WTC11 (cell line): ENCODE measurements at places on chromosomes 4 and X. TPM values are rescaled to one million over a fixed set of nuclear protein-coding genes. Genes with fewer than 3 reads are reported as not detected.

DNA sequence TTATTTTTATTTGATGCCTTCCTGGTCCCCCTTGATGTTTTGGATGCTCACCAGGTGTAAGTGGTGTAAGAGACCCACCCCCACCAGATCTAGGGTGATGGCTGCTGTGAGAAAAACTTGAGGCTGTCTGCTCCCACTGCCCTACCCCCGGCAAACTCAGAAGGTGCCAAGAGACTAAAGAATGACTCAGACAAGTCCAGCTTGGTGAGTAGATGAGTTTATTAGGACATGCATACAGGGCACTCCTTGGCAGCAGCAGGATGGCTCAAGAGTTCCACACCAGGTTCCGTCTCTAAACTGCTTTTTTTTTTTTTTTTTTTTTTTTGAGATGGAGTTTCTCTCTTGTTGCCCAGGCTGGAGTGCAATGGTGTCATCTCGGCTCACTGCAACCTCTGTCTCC is 84.0 kb upstream of the HPF1 start:
- no peak for DNase-seq

- no peak for DNase-seq
Measured at GRCh38 chrX:38672646-38673045, 111.3 kb downstream of the TSPAN7 start.

- DNase-seq = no peak
Measured at GRCh38 chr4:102324730-102325129, 20.6 kb downstream of the SLC39A8 start.

DNA sequence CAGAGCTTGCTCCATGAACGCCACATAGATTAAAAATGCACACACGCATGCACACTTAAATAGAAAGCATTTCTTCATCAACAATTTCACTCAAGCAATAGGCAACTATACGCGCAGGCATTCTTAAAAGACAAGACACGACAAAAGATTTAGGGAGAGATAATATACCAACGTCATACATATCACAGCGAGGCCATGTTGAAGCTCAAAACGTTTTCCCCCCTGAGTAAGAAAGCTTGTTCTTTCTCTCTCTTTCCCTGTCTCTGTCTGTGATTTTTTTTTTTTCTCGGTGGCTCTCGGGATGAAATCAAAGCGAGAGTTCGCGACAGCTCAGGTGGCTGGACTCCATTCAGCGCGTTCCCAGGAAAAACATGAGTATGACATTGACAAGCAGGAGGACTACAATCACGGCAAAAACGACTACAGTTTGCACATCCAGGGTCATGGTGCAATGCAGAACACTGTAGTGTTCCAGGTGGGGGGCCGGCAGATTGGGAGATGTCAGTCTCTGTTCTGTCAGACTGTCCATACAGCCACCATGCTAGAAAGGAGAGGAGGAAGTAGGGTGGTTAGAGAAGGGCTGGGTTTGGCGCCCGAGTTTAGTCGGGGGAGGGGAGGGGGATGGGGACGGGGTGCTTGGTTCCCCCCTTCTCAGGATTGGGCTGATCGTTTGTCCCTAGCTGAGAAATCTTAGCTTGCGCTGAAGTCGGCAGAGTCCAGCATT is 30.7 kb downstream of the ARHGEF9 start:
- DNase-seq = no peak

DNA sequence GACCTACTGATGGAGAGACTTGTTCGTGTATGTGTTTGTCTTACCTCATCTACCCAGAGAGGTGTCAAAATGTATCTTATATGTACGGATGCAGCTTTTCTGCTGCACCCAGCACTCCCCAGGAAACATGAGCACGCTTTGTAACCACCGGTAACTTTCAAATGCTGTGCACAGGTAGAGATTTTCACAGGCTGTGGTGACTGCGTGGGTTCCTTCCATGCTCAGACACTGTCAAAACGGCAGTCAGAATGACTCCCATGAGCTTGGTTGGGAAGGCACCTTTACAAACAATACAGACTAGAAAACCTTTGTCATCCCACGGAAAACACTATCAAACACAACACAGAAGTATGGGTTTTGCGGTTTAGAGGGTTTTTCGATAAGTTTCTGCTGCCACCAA is 28.2 kb downstream of the F11 start:
- DNase-seq = no peak

DNA sequence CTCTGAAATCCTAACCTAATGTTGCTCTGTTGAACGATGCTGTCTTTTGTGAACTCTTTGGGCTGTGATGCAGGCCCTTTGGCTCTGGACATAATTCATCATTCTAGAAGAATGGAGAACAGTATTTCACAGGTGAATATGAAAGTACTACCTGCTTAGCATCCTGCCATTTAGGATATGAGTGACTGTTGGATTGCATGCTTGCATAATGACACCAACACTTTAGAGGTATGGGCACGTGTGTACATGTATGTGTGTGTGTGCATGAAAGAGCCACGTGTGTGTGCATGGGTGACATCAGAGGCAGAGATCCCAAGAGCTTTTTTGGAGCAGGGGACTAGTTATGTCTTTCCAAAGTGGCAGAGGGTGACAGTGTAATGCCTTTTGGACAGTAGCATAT is 70.2 kb upstream of the ZNF518B start:
- DNase-seq = no peak

GRCh38 chr4:6104541-6105130 is 86.4 kb upstream of the C4orf50 start:
- DNase-seq = no peak

DNA sequence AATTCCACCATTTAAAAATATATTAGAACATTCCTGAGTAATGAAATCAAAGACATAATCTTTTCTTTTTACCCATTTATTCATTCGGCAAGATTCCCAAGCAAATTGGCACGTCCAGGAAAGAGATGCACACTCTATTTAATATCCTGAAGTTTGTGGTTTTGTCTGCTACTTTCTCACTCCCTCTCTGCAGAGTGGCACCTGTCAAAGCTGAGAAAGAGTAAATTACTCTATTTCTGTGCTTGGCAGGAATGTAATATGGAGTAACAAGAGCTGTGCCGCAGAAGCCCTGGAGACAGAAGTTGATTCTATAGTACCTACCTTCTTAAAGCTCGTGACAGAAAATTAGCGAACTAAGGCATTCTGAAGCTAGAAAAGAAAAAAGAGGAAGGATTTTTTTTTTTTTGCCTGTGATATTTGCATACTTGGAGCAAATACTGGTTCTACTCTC is 5.5 kb downstream of the GSTCD start:
- no peak for DNase-seq

DNA sequence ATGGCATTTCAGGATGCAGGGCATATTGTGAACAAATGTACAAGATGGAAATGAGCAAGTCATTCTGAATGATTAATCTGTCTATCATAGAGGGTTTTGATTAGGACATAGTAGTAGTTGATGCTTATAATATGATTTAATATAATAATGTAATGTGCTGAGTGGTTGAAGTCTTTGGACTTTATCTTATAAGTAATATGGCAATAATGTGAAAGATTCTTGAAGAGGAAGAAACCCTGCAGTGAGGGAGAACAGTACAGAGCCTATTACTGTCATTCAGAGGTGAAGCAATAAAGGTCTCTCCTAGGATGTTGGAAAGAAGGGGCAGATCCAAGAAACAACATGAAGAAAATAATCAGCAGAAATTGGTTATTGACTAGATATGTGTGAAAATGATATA is 16.6 kb downstream of the NFKB1 start:
- DNase-seq = no peak

- DNase-seq = no peak
Measured at GRCh38 chrX:18158963-18159362, 61.7 kb downstream of the BEND2 start.

GRCh38 chr4:140704964-140705363 is 51.2 kb downstream of the TBC1D9 start:
- DNase-seq = no peak

DNA sequence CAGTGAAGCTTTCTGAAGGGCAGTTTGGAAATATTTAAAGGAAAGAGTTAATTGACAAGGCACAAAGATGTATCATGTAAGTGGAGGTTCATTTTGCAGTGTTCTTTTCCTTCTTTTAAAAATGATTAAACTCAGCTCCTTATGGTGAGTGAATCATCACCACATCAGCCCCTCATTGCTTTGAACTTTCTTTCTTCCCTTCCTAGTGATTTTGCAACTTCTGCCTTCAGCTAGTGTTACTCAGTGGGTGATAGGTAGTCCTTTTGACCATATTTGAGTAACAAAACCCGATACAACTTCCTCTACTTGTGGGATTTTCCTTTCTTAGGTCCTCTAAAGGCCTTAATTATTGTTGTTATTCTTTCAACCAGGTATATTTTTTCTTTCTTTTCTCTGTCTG is 8.2 kb downstream of the ZCCHC4 start:
- no peak for DNase-seq

DNA sequence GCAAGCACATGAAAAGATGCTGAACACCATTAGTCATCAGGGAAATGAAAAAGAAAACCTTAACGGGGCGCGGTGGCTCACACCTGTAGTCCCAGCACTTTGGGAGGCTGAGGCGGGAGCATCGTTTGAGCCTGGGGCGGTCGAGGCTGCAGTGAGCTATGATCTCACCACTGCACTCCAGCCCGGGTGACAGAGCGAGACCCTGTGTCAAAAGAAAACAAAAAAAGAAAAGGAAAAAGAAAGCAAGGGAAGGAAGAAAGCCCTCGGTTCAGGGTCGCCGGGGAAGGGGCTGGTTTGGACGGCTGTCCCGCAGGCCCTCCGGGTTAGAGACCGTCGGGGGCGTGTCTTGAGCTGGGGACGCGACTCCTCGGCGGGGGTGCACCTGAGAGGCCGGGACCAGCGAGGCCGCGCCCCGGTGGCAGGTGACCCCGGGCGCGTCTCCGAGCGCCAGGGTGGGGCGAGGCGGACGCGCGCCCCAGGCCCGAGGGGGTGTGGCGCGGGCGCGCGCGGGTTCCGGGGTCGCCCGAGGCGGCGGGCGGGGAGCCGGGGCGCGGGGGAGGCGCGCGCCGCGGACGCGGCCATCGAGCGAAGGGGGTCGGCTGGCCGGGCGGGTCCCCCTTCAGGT is 478 bp upstream of the PLXNA3 start:
- peak; percentile 71 for DNase-seq

DNA sequence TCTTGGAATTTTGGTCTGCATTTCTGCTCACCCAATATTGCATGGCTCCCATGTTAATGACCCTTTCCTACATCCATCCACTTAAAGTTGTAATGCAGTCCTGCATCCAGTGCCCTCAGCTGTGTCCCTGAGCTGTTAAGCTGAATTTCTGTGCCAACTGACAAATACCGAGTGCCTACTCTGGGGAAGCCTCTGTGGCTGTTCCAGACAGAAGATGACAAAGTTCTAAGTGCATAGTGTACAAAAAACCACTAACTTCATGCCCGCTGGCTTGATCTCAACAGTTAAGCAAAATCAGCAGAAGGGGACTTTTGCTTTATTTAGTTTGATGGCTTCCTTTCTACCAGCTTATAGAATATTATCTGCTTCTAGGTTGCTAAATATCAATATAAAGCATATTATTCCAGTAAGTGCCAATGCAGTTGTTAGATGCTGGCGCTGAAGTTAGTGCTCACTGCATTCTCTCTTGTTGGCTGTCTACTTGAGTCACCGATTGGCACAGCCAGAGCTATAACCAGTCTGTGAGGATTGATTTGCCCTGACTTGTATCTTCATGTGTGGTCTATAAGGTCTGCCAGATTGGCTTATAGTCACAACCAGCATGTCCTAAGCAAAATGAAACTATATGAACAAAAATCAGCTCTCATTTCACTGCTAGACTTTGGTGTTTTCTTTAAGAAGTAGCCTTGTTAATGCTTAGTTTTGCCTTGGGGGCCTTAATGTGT is 98.9 kb downstream of the KLHL8 start:
- no peak for DNase-seq

- peak; percentile 48 for DNase-seq
Measured at GRCh38 chr4:140252141-140252741, 98.3 kb upstream of the MAML3 start.

GRCh38 chr4:189177130-189177529 is 763.5 kb upstream of the FRG1 start:
- DNase-seq = no peak

DNA sequence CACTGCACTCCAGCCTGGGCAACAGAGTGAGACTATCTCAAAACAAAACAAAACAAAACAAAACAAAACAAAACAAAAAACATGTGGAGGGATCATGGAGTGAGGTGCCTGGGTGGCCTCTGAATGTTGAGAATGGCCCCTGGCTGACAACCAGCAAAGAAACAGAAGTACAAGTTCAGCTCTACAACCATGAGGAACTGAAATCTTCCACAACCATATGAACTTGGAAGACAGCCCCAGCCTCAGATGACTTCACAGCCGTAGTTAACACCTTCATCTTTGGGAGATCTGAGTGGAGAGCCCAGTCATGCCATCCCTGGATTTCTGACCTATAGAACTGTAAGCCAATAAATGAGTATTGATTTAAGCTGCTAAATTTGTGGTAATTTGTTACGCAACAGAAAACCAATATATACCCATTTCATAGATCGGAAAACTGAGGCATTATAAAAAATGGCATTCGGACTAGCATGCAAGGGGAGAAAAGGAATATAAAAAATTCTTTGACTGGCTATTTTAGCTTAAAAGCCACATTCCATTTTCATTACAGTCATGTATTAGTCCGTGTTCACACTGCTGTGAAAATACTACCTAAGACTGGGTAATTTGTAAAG is 138.7 kb upstream of the RAPGEF2 start:
- no peak for DNase-seq

DNA sequence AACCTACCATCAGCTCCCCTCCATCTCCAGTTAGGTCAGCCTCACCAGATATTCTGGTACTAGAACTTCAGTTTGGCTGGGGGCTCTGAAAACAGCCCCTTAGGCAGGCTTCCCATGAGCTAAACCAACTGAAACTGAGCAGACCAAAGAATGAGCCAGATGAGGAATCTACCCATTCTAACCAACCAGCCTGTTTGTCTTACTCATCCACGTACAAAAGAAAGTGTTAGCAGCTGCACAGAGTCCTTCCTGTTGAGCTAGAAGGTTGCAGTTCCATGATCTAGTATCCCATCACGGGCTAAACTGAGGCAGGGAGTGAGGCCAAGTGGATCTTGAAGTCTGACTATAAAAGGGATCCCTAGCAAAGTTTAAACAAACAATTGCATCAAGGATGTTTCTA is 17.5 kb downstream of the MAGEA9B start:
- DNase-seq = no peak

- no peak for DNase-seq
Measured at GRCh38 chrX:134692233-134692632, 34.0 kb upstream of the PLAC1 start.

DNA sequence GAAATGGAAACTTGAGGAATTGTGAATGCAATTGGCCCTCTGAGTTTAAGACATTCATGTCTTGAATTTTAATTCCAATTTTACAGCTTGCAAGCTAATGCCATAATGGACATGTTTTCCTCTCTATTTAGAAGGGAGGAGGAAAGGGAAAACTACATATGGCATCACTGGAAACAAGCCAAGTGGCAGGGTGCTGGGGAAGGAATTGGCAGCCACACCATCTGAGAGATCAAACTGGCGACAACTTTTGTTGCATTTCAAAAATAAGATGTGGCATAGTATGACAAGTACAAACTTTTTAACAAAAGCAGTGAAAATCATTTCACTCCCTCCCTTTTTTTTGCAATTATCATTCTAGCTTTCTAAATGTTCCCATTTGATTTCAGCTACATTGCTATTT is 615.6 kb downstream of the CENPC start:
- DNase-seq = no peak

The VCX2 gene
- not detected in 3 replicates for total RNA-seq

The PCDH19 gene
- 1.5 to 2.1 TPM (median 1.8 TPM) in 3 replicates for total RNA-seq

The DLG3 gene
- 41.7 to 46.3 TPM (median 42.8 TPM) in 3 replicates for total RNA-seq

The PABPC1L2A gene
- total RNA-seq = 0.39 to 1.1 TPM (median 0.83 TPM) in 3 replicates

The KLF8 gene
- 10.2 to 11.4 TPM (median 11.1 TPM) in 3 replicates for total RNA-seq

The ZNF630 gene
- total RNA-seq = 1.3 to 2.1 TPM (median 1.9 TPM) in 3 replicates

The CORIN gene
- total RNA-seq = 0.14 to 0.33 TPM (median 0.25 TPM) in 3 replicates

The VSIG4 gene
- total RNA-seq = 0.24 to 0.41 TPM (median 0.25 TPM) in 3 replicates

The CACNA1F gene
- 1.6 to 2.7 TPM (median 1.8 TPM) in 3 replicates for total RNA-seq

The CCKAR gene
- total RNA-seq = not detected in 3 replicates

The FAT4 gene
- total RNA-seq = 6.6 to 10.5 TPM (median 6.8 TPM) in 3 replicates

The LINC00632 gene
- 29.7 to 43.6 TPM (median 42.0 TPM) in 3 replicates for total RNA-seq
